ENCODE measurements at places on chromosomes 5 and 9.

- no peak for DNase-seq
Measured at GRCh38 chr5:130052752-130053151, 148.5 kb downstream of the CHSY3 start.

GRCh38 chr5:58763390-58763789 lies 180.5 kb downstream of the RAB3C start:
- no peak for DNase-seq

- no peak for DNase-seq
Measured at GRCh38 chr9:119956111-119956510, 586.9 kb upstream of the BRINP1 start.

- DNase-seq: peak; percentile 69
Measured at GRCh38 chr9:87498046-87498810, 561 bp downstream of the DAPK1 start.

DNA sequence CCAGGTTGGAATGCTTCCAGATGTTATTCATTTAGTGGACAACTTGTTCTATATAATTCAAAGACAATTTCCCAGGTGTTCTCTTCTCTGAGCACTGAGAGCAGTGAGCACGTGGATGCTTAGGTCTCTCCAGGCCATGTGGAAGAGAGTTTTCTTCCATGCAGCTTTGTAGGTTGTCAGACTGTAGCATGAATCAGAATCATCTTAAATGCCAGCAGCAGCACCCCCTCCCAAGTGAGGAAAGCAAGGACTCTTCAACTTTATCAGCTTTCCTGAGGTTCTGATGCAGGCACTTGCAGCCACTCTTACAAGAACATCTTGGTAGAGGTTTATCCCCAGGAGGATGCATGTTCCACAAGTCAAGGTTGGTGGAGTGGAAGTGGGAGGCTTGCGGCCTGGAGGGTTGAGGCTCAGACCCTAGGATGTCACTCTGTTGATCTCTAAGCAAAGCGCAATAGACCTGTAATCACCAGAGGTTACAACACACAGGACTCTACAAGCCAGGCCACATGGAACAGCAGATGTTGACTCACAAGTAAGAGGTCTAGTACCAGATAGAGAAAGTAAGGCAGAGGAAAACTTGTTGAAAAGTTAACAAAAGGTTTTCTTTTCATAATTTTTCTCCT lies 47.7 kb downstream of the UGCG start:
- no peak for DNase-seq

DNA sequence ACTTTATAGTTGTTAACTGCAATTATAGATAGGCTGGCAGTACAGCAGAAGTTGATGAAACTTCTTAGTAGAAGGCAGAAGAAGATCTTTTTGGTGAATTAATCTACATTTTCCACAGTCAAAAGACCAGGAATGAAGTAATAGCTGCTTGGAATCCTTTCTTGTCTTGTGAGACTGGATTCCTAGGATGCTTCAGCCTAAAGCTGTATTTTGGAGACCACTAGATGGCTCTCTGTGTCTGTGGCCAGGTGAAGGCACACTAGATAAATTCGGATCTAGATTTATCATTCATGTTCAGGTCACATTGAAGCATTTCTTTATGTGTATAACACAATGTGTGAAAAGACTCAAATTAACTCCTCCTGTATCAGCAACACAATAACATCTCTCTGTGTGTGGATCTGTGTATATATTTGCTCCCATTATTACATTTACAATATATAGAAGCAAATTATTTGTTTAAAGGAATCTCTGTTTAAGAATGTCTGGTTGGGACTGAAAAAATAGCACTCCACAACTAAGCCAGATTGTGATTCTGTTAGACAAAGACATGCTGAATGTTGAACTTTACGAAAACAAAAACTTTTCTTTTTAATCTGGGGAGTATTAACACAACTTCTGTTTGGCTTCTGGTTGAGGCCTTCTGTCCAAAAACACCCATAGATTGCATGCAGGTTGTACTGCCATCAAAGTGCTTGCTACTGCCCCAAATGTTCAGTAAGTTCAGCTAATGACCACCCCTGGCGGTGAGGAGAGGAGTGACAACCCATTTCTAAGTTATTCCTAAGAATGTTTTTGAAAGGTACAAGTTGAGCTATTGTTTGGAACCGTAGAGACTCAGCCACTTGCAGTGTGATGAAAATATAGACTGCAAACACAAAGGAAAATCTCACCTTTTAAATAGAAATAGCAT lies 10.6 kb downstream of the GRIN3A start:
- peak; percentile 44 for DNase-seq

GRCh38 chr5:25439025-25439424 lies 794.2 kb upstream of the CDH10 start:
- DNase-seq: no peak
